ENCODE measurements at places on chromosomes 4 and X.

DNA sequence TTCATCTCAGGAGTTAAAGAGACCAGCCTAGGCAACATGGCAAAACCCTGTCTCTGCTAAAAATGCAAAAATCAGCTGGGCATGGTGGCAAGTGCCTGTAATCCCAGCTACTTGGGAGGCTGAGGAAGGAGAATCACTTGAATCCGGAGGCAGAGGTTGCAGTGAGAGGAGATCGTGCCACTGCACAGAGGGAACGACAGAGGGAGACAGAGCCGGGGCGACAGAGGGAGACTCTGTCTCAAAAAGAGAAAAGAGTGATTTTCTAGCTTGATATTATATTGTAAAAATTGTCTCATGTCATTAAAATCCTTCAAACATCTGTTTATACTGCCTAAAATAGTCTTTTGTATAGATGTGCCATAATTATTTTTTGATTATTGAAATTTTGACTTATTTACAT, 225.4 kb upstream of the AGA start:
- DNase-seq, result peak; percentile 8

DNA sequence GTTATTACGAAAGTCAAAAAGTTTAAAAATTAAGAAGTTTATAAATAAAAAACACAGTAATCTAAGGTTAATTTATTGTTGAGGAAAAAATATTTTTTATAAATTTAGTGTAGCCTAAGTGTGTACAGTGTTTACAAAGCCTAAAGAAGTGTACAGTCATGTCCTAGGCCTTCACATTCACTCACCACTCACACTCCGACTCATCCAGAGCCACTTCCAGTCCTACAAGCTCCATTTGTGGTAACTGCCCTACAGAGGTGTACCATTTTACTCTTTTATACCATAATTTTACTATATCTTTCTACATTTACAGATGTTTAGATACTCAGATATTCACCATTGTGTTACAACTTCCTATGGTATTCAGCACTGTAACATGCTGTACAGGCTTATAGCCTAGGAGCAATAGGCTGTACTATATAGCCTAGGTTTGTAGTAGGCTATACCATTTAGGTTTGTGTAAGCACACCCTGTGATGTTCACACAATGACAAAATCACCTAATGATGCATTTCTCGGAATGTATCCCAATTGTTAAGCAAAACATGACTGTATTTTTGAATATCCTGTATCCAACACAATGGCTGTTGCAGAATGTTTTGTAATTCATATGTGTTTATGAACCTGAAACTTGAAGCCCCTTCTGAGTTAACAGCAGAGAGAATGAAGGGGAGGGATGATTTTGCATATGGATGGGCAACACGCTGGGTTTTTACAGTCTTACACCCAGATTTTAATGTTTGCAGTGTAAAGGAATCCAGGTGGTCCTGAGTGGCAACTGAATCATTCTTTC, 3.1 kb downstream of the PPBP start:
- no peak for DNase-seq

DNA sequence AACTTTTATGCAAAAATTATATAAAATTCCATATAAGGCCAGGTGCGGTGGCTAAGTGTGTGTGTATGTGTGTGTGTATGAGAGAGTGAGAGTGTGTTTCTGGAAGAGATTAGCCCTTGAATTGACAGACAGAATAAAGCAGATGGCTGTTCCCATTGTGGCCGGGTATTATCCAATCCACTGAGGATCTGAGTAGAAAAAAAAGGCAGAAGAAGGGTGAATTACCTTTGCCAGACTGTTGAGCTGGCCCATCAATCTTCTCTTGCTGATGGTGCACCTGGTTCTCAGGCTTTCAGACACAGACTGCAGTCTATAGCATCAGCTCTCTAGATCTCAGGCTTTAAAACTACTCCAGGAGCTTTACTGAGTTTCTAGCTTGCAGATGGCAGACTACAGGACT, 92.2 kb upstream of the SLIT2 start:
- DNase-seq, result no peak

DNA sequence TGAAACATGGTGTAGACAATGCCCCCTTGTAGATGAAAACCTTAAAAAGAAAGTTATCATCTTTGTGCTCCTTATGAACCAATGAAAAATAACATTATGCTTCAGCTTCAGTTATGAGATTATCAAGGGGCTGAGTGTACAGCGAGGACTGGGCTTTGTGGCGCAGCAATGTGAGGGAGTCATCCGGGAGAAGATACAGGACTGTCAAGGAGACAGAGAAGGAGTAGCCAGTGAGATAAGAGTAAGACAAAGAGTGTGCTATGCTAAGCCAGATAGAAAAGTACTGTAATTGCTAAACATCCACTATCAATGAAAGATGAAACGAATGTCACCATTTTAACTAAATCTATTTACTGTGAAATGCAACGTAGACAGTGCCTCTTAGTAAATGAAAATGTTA, 3.6 kb upstream of the KLHL15 start:
- no peak for DNase-seq

DNA sequence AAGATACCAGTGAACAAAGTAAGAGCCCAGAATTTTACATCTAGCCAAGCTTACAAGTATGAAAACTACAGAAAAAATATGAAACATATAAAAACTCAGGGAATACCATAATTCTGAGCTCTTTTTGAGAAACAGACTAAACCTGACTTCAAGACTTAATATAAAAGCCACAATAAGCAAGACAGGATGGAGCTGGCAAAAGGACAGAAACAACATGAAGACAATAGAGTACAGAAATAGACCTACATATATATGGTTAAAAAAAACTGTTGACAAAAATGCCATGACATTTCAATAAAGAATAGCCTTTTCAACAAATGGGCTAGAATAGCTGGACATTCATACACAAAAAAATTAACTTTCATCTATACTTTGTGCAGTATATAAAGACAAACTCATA, 49.4 kb downstream of the UBA6 start:
- no peak for DNase-seq

DNA sequence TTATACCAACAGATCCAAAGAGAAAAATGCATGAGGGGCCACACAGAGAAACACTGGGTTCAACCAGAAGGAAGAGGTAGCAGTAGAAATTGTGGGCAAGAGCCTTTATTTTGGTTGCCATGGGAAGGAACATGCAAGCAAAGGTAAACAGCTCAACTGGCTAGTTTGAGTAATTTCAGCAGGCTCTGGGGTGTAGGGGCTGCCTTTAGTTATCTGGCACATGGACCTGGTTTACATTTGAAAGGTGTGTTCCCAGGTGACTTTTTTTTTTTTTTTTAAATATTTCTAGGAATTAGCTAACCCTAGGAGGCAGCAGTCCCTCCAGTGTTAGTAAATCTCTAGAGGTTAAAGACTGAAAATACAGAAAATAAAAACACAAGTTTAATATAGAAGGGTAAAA, 481.9 kb downstream of the ACTRT1 start:
- DNase-seq, result no peak

DNA sequence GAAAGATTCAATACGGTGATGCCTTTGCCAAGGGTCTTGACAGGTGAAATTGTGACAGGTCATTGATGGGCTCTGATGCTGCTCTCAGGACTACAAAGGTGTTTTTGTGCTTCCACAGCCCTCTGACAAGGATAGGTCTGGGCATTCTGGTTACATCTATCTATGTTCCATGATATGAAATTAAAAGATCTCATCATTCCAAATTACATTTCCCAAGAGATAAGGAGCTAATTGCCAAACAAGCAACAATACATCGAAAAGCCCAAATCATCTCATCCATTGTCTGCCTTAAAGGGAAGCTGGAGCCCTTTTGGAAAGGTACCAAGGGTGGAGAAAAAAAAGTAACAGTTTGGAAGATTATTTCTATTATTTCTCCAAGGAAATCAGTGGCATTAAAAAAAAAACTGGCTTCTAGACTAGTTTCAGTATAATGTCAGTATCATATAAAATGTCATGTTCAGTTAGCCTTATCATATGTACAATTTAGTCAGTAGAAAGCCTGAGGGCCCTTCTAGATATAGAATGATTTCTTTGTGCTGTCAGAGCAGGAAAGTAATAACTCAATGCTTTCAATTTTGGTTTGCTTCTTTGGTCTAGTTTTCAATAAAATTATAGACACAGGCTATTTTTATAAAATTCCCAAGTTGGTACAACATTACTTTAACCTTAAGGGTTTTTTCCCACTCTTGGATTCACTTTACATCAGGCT, 224.5 kb upstream of the GPRIN3 start:
- no peak for DNase-seq

- no peak for DNase-seq
These were observed 8.8 kb upstream of the GRPR start for GRCh38 chrX:16114611-16115010.

DNA sequence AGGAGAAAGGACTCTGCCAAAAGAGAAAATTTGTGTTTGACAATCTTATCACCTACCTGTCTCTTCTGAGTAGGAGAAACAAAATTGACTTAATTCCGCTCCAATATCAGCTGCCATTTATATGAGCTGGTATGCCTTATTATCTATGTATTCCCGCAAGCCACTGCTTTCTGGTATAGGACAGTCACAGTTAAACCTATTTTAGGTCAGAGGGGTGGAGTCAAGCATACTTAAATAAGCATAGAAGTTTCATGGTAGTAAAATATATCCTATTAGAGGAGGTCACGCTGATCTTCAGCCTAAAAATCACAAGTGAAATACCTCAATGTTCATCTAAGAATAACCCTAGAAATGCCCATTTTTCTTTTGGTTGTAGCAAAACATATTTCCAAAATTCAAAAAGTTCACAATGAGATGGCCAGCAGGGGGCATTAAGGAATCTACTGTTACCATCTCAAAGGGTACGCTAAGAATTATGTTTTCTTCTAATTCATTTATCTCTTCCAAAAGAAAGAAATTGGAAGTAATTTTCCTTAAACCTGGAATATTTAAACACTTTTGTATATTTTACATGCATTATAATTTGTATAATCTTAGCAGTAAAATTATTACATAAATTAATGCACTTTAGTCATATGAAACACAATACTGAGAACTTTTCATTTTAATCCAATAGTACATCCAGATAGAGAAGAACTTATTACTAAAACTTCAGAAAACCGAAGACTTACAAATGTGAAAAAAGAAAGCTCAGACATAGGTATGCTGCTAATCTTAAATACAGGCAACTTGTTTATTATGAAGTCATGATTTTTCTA, 10.5 kb downstream of the PPAT start:
- DNase-seq, result no peak

GRCh38 chr4:189090174-189090814, 850.4 kb upstream of the FRG1 start:
- peak; percentile 18 for DNase-seq

GRCh38 chr4:163755013-163755412, 260.5 kb downstream of the TMA16 start:
- DNase-seq, result no peak

DNA sequence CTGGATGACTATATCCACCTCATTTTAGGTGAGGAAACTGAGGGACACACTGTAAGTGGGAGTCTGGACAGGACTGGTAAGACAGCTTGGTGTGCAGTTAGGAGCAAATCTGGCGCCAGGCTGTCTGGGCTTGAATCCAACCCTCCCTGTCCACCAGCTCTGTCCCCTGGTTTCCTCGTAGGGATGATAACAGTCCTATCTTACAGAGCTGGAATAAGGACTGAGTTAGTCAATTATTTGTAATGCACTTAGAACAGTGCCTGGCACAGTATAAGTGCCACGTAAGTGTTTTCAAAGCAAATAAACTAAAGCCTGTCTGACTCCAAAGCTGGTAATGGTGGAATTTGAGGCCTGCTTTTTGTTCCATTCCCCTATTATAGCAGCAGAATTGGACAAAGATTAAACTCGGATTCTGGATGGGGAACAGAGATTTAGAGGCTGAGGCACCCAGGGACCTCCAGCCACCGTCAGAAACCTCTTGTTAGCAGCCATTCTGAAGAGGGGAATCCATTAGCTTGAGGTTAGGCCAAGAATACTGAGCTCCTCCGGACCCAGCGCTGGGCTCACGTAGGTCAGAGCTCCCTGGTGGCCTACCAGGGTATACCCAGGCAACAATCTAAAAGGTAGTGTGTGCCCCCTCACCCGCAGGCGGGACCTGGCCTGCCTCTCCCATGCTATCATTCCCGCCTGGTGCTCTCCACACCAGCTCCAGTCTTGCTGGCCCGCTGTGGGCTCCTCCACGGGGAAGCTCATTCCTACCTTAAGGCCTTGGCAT, 102.1 kb downstream of the UCHL1 start:
- peak; percentile 67 for DNase-seq

- no peak for DNase-seq
These were observed 622 bp downstream of the TAFAZZIN start for GRCh38 chrX:154411981-154412340.

GRCh38 chr4:61319156-61319555, 119.0 kb downstream of the ADGRL3 start:
- DNase-seq, result no peak

DNA sequence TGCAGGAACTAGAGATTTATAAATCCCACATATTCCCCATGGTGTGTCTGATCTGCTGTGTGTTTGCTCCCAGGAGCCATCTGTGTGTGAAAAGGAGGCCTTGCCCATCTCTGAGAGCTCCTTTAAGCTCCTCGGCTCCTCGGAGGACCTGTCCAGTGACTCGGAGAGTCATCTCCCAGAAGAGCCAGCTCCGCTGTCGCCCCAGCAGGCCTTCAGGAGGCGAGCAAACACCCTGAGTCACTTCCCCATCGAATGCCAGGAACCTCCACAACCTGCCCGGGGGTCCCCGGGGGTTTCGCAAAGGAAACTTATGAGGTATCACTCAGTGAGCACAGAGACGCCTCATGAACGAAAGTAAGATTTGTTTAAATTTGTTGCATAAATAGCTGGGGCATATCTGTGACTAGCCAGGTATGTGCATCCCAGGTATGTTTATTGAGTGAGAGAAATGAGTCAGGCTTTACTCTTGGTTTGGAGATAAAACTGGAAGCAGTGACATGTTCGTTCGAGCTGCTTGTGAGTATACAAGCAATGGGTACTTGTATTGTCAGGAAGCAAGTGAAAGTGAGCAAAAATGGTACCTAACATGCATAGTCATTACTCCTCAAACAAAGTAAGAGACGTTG, 89.5 kb downstream of the PTTG2 start:
- DNase-seq, result no peak

DNA sequence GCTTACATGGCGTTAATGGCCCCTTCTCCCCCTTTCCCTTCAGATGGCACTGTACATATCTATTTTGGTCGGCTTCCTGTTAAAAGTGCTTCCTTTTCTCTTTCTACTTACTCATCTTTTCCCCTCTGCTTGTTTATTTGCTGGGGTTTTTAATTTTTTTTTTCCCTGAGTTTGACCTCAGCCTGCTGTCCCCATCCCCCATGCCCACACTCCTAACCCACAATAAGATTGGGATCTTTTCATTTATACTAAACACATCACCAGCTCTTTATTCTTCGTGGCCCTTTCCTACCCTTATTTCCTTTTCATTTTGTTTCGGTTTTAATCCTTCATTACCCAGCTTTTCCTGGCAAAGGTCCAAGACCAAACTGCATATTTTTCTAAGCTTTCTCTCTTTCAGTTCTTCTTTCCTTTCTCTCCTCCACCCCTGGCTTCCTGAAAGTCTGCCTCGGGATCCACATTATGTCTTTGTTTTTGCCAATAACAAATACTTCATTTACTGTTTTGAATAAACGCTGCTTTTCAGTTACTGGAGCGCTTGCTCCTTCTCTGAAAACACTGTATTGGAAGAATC, 152.0 kb upstream of the USP9X start:
- DNase-seq, result no peak

All from NCI-H460 (cell line).